KG1 (cell line): ENCODE measurements at places on chromosomes 4 and X.

- no peak for DNase-seq
Observed at GRCh38 chr4:111228874-111229273, 606.0 kb upstream of the PITX2 start.

- no peak for DNase-seq
Observed at GRCh38 chr4:158786121-158786601, 17.3 kb downstream of the FNIP2 start.

DNA sequence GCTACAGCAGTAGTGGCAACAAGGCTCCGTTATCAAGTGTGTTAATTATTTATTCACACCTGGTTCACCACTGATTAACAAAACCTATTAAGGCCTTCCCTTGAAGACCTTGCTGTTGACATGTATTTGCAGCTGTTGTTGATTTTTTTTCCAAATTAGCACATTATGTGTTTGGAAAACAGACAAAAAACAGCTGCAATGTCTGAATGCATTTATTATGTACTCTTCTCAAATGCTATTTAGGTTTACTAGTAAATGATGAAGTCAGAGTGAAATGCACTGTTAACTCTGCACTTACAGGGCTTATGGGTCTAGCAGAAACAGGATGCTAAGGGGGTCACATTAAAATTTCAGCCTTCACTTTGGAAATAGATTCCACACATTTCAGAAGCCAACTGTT, 99.5 kb upstream of the PCDH7 start:
- no peak for DNase-seq

DNA sequence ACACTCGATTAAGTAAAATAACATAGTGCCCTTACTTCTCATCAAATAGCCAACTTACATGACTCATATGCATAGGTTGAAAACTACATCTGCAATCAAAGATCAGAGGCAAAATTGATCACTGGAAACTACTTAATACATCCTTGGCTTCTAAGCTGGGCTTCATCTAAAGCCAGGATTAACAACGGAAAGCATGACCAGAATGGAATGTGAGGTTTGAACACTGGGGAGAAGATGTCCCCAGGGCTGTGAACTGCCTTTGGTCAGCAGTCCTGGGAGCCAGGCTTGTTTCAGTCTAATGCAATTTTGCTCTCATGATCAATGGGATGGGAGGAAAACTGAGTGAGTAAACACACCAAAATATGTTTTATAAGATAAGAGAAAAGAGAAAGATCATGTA, 192.5 kb upstream of the TTC29 start:
- no peak for DNase-seq

- DNase-seq = no peak
Observed at GRCh38 chr4:69759189-69759604, 1.2 kb downstream of the SULT1B1 start.
